ENCODE measurements at places on chromosomes 7 and 10.

DNA sequence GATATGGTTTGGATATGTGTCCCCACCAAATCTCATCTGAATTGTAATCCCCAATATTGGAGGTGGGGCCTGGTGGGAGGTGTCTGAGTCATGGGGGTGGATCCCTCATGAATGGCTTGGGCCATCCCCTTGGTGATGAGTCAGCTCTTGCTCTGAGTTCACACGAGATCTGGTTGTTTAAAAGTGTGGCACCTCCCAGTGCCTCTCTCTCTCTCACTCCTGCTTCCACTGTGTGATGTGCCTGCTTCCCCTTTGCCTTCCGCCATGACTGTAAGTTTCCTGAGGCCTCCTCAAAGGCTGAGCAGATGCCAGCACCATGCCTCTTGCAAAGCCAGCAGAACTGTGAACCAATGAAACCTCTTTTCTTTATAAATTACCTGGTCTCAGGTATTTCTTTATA lies 4.8 kb upstream of the GCK start:
- no peak for DNase-seq

DNA sequence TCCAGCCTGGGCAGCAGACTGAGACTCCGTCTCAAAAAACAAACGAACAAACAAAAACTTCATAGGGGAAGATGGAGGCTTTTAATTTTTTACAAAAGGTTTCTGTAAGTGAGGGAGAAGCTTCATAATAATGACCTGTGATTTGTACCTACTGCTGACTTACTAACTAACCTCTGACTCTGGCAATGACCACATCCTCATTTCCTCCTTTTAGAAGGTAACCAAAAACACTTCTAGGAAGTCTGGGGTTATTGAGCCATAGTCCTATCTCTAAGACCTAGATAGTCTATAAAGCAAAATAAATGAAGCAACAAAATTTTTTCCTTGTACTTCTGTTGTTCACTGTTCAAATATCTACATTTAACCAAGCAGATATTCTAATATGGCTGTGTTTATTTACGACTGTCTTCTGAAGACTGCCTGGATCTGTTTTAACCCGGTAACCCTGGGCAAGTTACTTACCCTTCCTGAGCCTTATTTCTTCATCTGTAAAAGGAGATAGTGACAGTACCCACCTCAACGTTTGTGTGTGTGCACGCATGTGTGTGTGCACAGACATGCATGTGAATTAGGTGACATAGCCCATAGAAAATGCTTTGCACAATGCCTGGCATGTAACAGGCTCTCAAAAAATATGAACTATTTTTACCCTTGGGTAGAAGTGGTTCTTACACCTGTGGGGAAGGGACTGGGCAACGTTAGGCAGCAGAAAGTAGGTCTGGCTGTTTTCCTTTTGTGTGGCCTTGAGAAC lies 30.8 kb upstream of the SMNDC1 start:
- DNase-seq = no peak

- DNase-seq = no peak
Measured at GRCh38 chr7:1041551-1042491, 2.5 kb upstream of the GPR146 start.

GRCh38 chr10:62182595-62182994 lies 86.0 kb downstream of the RTKN2 start:
- no peak for DNase-seq

DNA sequence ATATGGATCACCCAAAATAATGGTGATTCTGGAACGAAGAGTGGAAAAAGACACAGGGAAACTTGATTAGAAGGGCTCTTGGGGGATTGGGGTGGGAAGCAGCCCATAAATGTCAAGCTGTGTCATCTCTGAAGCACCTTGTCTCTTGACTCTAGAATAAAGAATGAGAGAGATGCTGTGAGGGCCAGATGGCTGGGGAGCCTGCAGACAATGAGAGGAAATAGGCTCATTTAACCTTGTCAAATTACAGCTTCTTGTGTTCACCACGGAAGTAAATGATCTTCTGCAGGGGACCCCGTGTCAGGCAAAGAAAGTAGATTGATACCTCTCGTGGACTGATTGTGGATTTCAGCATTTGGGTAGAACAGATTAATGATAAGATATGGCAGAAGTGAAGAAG lies 159.3 kb downstream of the ST7 start:
- peak; percentile 10 for DNase-seq

- no peak for DNase-seq
Measured at GRCh38 chr7:23298141-23298881, 828 bp upstream of the MALSU1 start.

DNA sequence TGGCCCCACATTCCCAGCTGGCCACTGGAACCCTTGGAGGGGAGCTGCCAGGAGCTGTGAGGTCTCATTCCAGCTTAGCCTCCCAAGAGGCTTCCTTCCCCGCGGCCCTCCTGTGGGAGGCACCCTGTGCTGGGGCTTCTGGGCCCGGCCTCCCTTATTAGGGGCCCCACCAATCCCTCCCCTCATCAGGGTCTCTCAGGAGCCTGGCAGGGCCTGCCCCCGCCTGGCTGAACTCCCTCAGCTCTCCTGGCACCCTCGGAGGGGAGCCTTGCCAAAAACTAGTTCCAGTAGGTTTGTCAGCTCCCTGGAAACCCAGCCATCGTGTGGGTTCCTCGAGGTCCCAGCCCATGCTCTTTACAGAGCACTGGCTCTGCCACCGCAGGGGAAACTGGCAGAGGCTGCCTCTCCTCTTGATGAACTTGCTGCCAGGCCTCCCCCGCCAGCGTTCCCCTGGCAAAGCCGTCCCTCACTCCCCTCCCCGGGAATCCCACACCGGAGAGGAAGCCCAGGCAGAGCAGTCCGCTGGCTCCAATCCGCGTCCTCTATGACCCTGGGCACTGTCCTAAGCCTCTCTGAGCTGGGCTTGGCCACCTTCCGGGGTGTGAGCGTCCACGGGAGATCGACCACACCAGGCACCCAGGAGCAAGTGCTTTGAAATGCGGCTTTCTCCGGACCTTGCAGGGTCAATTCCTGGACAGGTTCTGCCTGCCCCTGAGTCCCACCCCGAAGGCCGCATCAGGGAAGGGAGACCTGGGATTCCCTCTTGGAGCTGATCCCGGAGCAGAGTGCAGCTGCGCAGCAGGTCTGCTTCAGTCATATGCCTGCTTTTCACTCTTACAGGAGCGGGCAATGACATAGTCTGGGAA lies 139.8 kb downstream of the ARHGAP22 start:
- no peak for DNase-seq
